ENCODE measurements at places on chromosomes 3 and 15.
A peak's percentile ranks its signal among the peaks of the same experiment; 100 is the strongest.

GRCh38 chr3:102790747-102791325 lies 356.0 kb downstream of the ZPLD1 start:
- no peak for DNase-seq

DNA sequence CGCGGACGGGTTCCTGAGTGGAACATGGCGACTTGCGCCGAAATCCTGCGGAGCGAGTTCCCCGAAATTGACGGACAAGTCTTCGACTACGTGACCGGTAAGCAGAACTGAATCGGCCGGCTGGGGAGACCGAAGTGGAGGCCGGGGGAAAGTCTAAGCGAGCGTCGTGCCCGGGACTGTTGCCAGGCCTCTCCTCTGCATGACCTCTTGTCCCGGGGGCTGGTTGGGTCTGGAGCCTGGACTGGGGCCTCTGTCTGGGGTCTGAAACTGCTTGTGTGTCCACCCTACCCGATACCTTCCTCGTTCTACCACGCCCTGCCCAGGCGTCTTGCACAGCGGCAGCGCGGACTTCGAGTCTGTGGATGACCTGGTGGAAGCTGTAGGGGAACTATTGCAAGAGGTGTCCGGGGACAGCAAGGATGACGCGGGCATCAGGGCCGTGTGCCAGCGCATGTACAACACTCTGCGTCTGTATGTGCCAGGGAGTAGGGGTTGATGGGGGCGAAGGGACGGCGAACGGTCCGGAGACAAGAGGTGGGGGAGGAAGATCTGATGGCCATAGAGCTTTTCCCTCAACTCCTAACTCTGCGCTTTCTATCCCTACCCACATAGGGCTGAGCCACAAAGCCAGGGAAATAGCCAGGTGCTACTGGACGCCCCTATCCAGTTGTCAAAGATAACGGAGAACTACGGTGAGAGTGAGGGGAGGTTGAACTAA lies at the start of gene ABCF3:
TSS of gene ABCF3 (plus strand) at position 16 of the 718 bp plus-strand sequence. CDS start at position 25, 9 bp downstream.
- peak; percentile 38 for DNase-seq

GRCh38 chr3:128466840-128467541 lies at the start of gene DNAJB8:
DNAJB8 (minus strand) TSS chr3:128466890; CDS start chr3:128463245, 3,645 bp downstream.
- DNase-seq: no peak

DNA sequence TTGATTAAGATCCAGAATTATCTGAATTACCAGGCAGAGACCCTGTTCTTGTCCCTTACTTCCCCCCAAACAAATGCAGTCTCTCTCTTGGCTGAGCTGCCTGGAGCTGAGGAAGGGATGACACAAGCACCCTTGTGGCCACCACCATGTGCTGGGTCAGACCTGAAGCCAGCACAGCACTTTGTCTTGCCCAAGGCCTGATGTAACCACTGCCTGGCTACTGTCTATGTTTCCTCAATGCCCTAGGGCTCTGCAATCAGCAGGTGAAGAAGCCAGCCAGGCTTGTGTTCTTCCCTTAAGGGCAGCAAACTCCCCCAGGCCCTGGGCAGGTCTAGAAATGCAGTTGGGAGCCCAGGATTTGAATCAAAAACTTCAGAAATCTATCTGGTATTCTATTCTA lies 15.8 kb upstream of the CASR start:
- no peak for DNase-seq

DNA sequence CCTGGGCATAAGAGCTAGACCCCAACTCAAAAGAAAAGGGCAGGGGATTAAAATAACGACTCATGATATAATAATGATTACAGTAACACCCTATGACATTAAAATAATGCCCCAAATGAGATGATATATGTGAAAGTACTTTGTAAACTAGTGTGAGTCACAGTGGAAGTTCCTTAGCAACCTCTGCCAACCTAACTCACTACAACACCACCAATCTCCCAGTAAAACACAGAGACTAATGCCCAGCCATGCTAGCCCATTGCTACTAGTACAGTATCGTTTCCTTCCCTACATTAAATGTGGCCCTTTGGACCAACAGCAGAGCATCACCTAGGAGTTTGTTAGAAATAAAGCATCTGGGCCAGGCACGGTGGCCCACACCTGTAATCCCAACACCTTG lies 11.2 kb upstream of the ADAMTS7 start:
- DNase-seq: no peak

- DNase-seq: no peak
Measured at GRCh38 chr3:11995120-11995519, 9.1 kb upstream of the SYN2 start.

- DNase-seq: no peak
Measured at GRCh38 chr3:42904076-42904475, 1.9 kb upstream of the ZNF662 start.

DNA sequence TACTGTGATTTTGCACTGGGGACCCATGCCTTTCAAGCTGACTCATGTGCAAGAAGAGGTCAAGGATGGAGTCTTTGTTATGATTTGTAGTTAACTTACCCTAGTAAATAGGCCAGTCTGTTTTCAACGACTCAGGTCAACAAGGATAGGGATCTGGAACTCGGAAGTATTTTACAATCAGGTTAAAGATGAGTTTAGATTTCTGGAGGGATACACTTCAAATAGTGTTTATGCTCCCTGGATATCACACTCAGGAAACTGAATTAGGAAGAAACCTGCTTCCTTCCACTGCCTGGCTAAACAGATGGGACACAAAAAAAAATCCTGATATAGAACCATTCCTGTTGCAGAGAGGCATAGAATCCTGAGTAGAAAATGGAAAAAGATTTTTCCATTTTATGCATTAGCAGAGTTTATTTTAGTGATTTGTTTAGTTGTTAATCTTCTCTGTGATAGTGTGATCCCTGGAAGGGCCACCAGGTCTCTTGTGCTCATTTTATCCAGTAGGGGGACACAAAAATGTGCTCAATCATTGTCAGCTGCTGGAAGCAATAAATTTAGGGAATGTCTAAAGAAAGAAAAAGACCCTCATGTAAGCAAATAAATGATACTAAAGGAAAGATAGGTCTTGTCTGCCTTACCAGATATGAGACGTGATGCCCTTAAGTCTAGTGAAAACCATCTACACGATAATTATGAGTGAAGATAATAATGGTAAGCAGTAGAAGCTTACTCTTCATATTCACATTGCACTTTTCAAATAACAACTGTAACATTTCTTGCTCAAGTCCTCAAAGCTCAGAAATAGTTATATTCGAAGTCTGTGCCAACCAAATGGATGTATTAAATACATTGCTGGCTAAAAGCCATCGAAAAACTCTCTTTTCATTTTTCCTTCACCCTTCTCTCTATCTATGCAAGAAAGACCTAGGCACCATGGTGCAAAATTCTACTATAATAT lies 452.1 kb upstream of the KCNMB2 start:
- no peak for DNase-seq

- no peak for DNase-seq
Measured at GRCh38 chr15:66130496-66131034, 123.0 kb downstream of the MEGF11 start.

GRCh38 chr3:66431494-66431893 lies 69.3 kb downstream of the LRIG1 start:
- DNase-seq: peak; percentile 58

DNA sequence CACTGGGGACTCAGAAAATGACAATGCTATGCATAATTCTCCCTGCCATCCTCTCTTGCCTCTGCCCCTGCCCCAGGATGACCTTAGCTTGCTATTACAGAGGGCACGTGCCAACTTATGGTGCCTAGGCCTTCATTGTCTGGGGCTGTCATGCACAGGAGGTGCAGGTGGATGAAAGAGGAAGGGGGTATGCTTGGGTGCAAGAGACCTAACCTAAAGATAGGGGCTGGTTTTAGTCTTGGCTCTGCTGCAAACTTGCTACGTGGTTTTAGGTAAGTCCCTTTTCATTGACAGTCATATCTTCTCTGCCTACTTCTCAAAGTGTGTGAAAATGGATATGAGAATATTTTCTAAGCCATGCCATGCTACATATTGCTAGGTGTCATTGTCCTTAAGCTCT lies 161.3 kb downstream of the EPHB1 start:
- no peak for DNase-seq

DNA sequence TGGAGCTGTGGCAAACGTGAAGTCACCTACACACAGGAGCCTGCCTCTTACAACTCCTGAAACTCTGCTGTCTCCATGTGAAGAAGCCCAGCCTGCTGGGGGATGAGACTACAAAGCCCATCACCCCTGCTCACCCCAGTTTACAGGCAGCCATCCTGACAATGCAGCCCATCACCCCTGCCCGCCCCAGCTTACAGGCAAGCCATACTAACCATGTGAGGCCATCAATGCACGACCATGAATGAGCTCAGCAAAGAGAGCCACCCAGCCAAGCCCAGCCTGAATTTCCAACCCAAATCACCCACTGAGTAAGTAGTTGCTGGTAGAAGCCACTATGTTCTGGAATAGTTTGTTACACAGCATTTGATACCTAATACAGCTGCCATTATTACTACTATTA lies 185.4 kb upstream of the NSMCE3 start:
- DNase-seq: no peak

DNA sequence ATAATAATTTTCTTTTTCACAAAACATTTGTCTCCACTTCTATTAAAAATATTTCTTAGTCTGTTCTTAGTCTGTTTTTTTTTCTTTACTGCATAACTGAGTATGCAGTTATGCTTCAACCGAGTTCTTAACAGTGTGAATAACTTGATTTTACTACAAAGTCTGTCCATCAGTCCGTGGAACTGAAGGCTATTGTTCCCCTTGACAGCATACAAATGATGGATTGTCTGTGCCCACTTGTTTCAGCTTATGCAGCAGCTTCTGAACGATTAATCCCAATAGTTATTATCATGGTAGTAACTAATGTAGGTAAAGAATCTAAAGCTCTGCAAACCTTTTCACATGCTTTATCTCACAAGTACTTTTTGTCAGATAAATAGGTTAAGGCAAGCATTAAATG lies 150.7 kb downstream of the SSR3 start:
- no peak for DNase-seq

DNA sequence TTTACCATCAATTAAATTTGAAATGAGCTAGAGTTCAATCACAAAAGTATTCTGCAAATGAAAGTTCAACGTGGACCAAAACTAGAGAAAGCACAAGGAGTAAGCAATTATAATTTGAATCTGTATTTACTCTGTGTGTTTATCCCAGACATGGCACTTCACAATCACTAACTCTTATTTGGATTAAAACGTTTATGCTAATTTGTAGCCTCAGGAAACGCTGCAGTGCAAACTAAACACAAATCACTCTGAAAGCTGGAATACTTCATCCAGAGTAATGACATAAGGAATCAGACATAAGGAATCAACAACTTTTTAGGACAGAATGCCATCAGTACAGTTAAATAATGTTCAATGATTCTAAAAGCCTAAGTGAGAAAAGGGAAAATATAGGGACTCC lies 18.5 kb downstream of the CEP152 start:
- no peak for DNase-seq

GRCh38 chr3:113165841-113166240 lies 45.5 kb upstream of the BOC start:
- no peak for DNase-seq

DNA sequence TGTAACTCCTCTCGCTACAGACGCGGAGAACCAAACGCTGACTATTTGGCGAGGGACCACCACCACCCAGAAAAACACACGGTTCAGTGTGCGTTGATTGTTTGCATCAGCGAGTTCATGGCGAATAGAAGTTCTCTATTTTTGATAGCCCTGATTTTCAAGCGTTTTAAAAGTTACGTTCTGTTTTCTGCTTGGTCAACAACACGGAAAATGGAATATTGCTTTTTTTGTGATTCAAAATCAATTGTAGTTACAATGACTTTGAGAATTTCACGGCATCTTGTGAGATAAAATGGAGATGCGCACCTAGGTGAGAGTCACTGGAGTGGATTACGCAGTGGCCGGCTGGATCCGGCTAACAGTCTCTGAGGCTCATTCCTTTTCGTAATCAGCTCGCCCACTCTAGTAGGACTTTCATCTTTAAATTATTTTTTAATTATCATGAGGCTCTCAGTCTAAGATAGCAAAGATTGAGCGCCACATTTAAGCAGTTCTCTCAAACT lies 54.8 kb downstream of the CCDC54 start:
- peak; percentile 9 for DNase-seq

Data from A172 (cell line).